Activated naive CD8-positive, alpha-beta T cell treated with anti-CD3 and anti-CD28 coated beads, Interleukin-2, amount 10 ng/mL, durations not matched to agents 7 days and 5 days (primary cell): ENCODE measurements at places on chromosomes 2 and 18.

GRCh38 chr2:95345563-95346230, 48.5 kb downstream of the KCNIP3 start:
- DNase-seq = peak; percentile 80

DNA sequence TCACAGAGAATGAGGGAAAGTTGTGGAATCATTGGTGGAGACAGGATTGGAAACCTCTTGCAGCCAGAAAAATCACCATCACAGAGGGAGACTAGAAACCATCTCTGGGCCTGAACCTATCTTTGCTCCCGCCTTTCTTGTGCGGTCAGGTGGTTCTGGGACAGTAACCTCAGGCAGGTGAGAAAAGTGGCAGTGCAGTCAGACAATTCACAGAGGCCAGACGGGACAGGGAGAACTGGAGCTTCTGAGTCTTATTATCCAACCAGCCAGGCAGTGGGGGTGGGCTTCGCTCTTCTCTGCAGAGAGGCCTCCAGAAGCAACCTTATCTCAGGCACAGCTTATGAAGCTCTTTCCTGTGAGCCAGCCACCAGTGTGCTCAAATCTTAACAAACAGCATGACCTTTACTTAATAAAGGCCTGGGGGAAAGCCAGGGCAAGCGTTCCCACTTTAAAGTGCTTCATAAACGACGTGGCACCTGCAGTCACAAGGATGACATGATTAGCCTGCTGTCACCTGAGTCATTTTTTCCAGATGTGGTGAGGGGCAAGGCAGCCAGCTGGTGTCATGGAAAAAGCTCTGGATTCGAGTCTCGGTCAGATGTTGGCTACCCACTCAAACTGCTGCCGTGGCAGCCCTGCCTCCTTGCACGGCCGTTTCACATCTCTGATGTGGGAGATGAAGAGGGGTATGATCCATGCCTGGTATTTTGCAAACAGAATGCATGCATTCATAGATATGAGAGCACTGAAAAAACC, 109.7 kb downstream of the B3GNT2 start:
- peak; percentile 55 for DNase-seq

DNA sequence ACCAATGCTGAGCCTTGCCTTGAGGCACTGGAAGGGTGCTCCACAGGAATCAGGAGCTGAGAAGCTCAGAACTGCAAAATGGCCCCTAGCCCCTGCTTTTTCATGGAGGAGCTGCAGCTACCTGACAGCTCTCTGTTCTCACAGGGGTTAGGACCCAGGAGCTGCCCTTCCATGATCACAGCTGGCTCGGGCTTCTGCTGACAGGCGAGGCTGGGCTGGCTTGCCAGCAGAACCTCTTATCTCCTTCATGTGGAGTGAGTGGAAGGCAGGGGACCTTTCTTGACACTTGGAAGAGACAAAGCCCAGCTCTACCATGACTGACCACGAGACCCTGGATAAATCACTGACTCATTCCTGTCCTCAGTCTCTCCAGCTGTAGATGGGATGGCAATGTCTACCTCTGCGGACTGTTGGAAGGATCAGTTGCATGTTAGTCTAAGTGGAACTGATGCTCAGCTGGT, 113.4 kb downstream of the CAPN13 start:
- no peak for DNase-seq

DNA sequence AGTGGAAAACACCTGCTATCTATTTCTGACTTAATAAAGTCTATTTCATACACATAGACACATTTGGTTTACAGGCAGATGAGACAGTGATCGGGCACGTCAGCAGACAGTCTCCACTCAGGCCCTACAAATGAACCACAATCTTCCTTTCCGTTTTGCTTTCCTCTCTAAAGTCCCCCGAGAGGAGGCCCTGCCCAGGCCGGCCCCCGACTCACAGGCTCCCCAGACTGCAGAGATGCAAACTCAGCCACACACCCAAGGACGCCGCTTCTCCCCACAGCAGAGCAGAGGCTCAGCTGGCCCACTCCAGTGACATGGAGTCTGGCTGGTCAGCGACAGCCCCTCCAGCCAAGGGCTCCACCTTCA, 9.3 kb upstream of the MTERF4 start:
- DNase-seq = no peak

DNA sequence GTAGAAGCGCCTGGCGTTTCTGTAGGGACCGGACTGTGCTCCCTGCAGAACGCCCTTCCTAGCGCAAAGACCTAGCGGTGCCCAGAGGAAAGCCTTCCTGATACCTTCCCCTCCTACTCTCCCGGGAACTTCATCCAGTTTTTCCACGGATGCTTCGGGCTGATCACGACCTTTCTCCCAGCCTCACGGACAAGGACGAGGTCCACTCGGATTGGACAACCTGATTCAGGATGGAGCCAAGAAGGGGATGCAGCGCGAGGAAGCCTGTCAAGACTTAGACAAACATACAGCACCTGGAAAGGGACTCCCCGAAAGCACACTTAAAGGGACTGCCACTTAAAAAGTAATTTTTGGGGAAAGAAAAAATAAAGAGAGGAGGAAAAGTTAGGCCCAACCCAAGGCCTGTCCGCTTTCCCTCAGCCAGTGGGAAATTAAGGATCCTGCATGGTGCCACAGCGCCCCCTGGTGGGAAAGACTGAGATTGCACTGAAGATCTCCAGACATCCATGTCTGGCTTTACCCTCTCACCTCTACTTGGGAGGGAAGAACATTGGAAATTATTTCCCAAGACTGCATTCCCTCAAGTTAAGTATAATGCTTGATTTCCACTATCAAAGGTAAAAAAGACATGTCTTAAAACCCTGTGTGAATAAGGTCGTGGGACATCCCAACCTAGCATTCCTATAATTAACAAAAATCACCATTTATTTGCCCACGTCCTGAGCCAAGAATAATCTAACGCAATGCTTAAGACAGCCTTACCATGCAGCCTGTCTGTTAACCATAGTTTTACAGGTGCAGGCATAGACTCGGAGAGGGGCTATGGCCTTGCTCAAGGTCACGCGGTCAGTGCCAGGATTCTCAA, 13.4 kb upstream of the COPS8 start:
- DNase-seq = peak; percentile 74

DNA sequence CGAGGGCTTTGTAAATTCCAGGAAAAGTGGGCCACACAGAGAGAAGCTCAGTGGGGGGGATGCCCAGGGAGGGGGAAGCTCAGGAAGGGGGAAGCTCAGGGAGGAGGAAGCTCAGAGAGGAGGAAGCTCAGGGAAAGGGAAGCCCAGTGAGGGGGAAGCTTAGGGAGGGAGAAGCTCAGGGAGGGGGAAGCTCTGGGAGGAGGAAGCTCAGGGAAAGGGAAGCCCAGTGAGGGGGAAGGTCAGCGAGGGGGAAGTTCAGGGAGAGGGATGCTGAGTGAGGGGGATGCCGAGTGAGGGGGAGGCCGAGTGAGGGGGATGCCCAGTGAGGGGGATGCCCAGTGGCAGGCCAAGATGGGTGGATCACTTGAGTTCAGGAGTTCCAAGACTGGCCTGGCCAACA, 821 bp upstream of the CHRNG start:
- DNase-seq = no peak

- DNase-seq = no peak
These were observed 133.0 kb upstream of the MMADHC start for GRCh38 chr2:149720615-149721014.

- no peak for DNase-seq
These were observed 1.4 kb downstream of the CCDC85A start for GRCh38 chr2:56185101-56185581.

GRCh38 chr2:6787376-6787775, 78.3 kb downstream of the CMPK2 start:
- no peak for DNase-seq

GRCh38 chr2:24814516-24814915, 21.3 kb downstream of the CENPO start:
- DNase-seq = no peak

DNA sequence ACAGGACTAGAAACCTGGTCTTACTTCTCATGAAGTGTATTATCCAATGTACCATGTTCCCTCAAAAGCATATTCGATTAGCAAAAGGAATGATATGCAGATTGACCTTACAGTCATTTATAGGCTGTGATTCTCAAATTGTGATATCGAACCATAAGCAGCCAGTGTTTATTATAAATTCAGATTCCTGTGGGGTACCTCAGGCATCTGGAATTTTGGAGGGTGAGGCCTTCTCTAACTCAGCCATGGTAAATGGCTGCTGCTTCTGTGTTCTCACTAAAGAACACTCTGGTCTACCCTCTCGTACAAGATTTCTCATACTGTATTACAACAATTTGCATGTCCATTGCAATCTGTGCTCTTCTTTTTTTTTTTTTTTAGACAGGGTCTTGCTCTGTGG, 84.5 kb downstream of the PRPF40A start:
- no peak for DNase-seq

DNA sequence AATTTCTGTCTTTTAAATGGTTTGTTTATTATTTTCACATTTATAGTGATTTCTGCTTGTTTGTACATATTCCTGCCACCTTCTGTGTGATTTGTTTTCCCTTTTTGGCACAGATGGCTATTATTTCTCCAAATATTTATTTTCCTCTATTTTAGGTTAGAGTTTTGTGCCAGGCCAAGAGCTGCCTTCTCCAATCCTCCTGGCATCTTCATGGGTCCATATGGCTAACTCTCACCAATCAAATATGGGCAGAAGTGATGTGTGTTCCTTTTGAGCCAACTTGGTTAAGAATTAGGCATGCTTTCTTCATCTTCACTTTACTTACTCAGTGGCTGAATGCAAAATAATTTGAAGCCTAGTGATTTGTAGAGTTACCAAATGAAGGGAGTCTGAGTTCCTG, 697.1 kb upstream of the CELF4 start:
- DNase-seq = no peak

GRCh38 chr18:11657554-11657953, 31.5 kb upstream of the GNAL start:
- DNase-seq = no peak

DNA sequence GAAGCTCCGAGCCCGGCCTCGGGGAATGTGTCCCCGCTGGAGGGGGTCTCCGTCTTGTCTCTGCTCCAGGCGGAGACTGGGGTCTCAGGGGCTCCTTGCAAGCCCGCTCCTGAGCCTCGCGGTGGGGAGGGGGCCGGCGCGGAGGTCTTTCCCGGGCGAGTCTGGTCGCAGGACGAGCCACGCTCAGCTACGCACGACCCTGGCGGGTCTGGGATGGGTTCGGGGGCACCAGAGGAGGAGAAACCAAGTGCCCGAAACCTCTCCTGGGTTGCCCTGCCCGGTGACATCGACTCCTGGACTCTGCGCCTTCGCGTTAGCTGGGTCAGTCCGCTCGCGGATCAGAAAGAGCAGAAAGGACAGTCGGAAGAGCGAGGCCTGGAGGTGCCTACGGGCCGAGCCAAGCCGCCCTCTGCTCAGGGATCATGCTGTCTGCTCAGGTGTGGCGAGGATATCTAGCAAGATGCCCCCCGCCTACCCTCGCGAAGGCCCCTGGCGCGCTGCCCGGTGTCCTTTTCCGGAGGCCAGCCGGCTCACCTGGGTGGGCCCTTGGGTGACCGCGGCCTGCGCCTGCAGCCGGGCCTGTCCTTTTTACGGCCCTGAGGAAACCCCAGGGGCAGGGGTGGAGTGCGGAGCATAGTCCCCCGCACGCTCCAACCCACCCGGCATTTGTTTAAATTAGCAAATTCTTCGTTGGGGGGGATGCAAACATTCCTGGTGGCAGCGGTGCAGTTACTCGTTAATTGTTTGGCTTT, 58.7 kb downstream of the SNORC start:
- DNase-seq = no peak

DNA sequence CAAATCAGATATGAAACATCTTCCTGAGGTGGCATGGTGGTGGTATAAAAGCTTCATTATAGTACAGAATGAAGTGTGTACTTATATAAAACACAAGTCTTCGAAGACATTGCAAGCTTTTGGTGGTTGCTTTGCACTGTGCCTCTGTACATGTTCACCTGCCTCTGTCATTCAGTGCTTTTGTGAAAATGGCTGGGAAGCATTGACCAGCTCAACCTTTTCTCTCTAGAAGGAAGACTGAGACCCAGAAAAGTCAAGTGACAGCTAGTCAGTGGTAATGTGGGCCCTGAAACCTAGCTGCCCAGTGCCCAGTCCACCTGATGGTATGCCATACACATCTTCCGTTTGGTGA, 12.1 kb downstream of the ITGA6 start:
- no peak for DNase-seq

- DNase-seq = no peak
These were observed 174.6 kb upstream of the LYPD1 start for GRCh38 chr2:132844585-132844984.

GRCh38 chr2:183113630-183114029, 10.6 kb upstream of the NUP35 start:
- DNase-seq = no peak

DNA sequence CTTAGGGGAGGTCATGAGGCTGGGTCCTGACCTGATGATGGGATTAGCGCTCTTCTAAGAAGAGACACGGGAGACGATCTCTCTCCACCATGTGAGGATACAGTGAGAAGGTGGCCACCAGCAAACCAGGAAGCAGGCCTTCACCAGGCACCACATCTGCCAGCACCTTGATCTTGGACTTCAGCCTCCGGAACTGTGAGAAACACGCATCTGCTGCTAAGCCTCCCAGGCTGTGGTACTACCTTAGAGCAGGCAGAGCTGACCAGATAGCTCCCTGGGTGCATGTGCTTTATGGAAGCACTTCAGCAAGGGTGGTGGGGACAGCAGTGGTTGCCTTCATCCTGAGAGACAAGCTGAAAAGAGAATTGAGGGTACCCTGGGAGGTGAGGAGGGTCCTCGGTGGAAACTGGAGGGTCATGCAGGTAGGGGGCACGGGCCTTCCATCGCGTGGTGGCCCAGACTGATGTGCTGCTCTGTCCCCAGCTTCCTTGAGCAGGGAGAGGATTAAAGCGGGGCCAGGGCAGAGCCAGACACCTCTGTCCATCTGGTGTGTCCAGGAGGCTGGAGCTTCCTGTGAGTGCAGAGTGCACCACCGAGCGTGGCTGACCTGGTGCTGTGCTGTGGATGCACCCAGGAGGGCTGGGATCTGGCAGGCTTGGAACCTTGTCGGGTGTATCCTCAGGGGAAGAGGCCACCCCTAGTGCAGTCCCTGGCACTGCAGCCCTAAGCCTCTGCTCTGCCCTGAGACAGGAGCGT, 42.9 kb upstream of the HS6ST1 start:
- DNase-seq = peak; percentile 15

DNA sequence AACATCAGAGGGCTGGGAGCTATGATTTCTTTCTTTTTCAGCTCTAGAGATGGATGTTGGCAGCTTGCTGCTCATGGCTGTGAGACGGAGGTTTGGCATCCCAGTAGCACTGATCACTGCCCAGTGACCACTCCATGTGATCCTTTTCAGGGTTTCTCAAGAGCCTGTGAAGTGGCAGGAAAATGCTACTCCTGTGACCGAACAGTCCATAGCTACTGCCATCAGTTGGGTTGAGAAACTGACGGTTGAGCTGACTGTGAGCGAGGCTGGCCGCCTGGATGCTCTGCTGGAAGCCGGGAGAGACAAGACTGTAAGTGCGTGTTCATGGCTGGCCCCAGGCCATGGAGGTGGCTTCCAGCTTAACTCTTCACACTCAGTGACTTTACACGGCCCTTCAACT, 34.2 kb downstream of the VWA3B start:
- no peak for DNase-seq

- no peak for DNase-seq
These were observed 112.5 kb upstream of the GPC1 start for GRCh38 chr2:240322991-240323390.

DNA sequence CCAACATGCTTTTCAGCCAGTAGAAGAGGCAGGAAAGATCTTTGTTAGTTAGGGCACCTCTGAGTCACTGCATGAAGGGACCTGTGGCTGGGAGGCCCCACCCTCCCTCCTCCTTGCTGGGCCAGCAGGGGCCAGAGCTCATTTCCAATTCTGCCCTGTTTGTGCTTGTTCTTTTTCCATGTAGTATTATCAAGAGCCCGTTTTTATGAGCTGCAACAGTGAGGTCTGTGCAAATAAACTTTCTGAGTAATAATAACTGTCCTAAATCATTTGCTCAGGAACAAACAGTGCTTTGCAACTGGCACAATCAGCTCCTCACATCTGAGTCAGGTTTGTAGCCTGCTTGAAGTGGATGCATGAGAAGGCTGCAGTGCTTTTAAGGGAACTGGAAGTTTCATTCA, 128.0 kb downstream of the ARL4C start:
- peak; percentile 53 for DNase-seq
